Substantia nigra (tissue), 51 donors: ENCODE measurements at places on chromosomes 2 and 18.

DNA sequence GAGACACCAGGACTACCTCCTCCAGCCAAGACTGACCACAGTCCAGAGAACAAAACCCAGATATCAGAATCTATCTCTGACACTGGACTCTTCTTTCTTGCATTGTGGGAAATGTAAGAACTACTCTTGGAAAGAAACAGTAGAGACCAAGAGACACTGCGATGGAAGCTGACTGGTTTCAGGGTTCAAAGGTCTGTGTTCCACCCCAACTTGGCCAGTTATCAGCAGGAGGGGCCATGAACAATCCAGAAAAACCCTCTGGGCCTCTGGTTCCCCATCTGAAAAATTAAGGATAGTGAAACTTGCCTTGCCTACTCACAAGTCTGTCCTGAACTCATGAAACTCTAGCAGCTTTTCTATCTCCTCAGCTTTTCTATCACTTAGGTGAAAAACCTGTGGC, 166.5 kb downstream of the SUCLG1 start:
- DNase-seq: no peak

GRCh38 chr2:78553866-78554647, 471.4 kb upstream of the REG3G start:
- DNase-seq: no peak

GRCh38 chr2:28352610-28353195, 40.0 kb upstream of the FOSL2 start:
- no peak for DNase-seq

DNA sequence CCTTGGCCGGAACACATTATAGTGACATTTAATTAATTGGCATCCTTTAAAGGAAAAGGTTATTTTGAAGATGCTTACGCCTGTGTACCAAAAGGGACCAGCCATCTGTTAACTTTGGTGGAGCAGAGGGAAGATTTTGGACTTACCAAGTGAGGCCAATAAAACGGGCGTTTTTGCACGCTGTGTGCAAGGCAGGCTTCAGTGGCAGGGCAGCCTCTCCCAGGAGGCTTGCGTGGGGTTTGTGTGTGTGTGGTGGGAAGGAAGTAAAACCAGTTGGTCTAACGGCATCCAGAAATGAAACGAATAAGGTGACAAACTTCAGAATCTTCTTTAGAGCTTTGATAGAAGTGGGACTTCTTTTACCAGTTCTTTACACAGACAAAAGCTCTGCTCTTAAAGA, 191.7 kb downstream of the PRKCE start:
- DNase-seq: no peak

- DNase-seq: no peak
Measured at GRCh38 chr2:60028849-60029565, 524.4 kb downstream of the BCL11A start.

DNA sequence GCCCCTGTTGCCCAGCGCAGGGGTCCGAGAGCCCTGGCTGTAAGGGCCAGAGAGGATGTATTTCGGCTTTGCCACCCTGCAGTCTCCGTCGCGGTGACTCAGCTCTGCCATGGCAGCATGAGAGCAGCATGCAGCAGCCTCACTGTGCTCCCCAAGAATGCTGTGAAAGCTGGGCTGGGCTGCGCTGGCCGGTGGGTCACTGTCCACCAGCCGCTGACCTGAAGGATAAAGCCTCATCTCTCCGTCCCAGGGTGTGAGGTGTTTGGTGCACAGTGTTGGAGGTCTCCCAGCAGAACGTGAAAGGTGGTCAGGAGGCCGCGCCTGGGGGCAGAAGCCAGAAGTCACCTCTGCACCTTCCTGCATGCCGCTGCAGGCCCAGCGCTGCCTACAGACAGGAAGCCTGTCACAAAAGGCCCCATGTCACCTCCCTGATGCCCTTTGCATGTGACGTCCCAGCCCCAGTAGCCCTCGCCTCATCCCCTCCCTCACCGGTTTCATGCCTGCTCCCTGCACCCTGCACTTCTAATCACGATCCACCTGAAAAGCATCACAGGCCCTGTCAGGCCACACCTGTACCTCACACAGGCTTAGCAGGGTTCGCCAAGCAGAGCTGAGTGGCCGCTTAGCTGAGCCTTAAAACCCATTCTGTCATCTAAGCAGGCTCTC, 342.1 kb downstream of the EIPR1 start:
- no peak for DNase-seq

- DNase-seq: no peak
Measured at GRCh38 chr2:217387776-217388387, 528.0 kb upstream of the TNP1 start.

- no peak for DNase-seq
Measured at GRCh38 chr2:119423108-119423444, 8.6 kb upstream of the TMEM37 start.

DNA sequence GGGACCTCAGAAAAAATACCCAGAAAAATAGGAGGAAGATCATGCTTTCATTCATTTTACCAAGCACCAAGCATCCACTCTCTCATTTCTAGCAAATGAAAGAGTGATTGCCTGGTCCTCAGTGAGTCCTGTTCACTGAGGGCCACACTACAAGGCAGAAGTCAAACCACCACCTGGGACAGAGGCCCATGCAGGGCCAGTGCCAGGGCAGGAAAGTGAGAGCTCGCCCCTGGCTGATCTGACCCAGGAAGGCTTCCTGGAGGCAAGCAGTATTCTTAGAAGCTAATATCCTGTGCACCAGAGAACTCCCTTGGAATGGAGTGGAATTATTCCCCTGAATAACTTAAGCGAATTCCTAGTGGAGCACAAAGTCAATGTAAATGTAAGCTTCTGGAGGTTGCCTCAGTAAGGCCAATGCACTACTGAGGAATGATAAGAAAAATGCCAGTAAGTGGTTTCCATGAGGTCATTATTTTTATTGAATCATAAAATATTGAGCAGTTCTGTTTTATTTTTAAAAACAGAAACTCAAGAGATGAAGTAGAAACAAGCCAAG, 191.6 kb upstream of the ID2 start:
- no peak for DNase-seq

GRCh38 chr18:61635901-61636528, 256.8 kb downstream of the RNF152 start:
- DNase-seq: no peak

DNA sequence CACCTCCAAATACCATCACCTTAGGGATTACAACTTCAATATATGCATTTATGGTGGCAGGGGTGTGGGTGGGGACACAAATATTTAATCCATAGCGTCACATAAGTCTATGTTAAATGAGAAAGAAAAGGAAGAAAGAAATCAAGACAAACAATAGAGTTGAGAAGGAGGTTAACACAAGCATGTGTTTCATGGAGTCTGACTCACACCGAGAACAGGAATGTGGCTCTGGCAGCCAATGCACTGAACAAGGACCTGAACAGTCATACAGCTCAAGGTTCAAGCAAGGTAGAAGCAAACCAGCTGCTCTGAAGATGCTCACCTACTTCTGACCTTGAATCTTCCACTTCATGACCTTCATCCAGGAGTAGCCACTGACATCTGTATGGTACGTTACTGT, 36.2 kb upstream of the LPIN1 start:
- no peak for DNase-seq

DNA sequence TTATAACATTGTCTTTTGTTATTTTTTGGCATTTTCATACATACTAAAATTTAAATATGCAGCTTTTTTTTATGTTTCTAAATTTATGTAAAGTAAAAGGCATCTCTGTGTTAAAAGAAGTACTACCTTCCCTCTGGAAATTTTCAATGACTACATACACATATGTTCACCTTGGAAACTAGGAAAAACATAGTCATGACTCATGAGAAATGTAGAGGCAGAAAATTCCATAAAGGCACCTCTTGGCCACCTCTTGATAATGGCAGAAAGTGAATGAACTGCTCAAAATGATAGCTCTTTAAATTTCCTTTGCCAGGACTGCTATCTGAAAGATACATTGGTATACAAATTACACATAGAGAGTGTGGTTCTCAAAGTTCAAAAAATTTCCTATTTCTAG, 889.1 kb upstream of the ZEB2 start:
- no peak for DNase-seq

DNA sequence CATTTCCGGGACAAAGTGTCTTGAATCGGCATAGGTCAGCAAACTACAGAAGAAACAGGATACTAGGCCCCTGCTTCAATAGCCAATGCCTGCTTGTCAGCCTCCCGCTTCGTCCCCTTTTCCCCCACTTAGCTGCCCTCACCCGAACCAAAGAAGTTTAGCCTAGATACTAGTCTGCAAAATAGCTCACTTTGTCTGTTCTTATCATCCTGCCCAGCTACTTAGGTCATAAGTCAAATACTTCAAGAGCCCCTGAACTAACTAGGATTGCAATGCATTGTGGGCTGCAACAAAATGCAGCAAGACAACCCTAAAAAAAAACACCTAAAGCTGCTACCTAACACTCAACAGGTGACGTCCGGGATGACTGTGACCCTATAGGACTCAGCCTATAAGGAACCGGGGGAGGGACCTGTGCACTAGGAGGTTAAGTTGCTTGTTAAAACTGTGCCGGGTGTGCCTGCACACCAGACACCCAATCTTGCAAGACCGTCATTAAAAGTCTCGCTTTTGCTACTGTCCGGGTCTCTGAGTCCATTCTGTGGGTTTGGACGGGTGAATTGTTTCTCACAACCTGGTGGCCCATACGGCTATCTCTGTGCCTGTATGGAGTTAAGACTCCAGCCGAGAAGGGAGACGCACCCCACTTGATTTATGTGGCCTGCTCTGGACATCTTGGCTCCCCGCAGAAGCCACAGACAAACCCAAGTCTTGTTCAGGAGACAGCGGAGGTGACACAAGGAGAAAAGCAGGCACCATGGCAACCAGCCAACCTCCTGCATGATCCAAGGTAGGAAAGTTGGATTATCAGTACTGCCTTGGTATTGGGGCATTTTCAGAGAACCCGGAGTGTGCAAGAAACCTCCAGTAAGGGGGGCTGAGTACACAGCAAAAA, 105.9 kb downstream of the HIBCH start:
- DNase-seq: no peak

GRCh38 chr2:13093416-13093991, 376.8 kb downstream of the TRIB2 start:
- no peak for DNase-seq

DNA sequence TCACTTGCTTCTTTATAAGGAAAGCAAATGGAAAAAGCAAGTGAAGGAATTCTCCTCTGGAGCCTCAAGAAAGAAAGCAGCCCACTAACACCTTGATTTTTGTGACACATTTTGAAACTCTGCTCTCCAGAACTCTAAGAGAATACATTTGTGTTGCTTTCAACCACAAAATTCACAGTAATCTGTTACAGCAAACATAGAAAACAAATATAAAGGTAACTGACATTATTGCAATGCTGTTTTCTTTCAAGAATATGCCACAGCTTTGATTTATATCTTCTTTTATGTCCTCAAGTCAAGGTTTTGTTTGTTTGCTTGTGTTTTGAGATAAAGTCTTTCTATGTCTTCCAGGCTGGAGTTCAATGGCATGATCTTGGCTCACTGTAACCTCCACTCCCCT, 103.1 kb upstream of the FIGN start:
- DNase-seq: no peak

DNA sequence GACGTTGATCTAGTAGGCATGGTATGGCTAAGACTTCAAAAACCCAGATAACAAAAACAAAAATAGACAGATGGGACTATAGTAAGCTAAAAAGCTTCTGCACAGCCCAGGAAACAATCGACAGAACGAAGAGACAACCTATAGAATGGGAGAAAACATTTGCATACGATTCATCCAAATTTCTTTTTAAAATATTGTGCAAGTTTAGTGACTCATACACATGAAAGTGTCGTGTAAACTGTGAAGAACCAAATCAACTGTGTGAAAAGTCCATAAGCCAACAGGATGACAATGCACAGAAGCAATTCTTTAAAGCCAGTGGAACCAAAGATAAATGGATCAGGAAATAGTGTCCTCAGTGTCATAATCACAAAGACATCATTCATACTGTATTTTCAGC, 671.1 kb downstream of the RNF144A start:
- no peak for DNase-seq

DNA sequence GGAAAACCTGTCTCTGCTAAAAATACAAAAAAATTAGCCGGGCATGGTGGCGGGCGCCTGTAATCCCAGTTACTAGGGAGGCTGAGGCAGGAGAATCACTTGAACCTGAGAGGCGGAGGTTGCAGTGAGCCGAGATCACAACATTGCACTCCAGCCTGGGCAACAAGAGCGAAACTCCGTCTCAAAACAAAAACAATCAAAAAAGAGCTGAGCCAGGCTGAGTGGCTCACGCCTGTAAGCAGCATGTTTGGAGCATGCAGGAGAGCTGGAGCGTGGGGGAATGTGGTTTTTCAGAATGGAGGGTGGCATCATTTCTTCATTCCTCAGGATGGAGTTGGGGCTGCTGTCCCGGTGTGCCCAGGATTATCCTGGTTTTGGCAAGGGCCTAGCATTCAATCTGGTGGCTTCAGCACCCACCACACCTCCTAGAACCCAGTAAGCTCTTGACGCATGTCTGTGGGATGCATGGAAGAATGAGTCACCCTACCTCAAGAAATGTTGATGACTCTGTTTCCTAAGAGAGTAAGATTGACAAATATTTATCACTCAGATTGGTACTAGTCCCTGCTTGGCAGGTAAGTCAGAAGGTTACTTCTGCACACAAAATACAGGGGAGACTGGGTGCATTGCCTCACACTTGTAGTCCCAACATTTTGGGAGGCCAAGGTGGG, 90.2 kb upstream of the ODC1 start:
- no peak for DNase-seq

GRCh38 chr2:100283724-100284501, 38.4 kb downstream of the LONRF2 start:
- DNase-seq: no peak

DNA sequence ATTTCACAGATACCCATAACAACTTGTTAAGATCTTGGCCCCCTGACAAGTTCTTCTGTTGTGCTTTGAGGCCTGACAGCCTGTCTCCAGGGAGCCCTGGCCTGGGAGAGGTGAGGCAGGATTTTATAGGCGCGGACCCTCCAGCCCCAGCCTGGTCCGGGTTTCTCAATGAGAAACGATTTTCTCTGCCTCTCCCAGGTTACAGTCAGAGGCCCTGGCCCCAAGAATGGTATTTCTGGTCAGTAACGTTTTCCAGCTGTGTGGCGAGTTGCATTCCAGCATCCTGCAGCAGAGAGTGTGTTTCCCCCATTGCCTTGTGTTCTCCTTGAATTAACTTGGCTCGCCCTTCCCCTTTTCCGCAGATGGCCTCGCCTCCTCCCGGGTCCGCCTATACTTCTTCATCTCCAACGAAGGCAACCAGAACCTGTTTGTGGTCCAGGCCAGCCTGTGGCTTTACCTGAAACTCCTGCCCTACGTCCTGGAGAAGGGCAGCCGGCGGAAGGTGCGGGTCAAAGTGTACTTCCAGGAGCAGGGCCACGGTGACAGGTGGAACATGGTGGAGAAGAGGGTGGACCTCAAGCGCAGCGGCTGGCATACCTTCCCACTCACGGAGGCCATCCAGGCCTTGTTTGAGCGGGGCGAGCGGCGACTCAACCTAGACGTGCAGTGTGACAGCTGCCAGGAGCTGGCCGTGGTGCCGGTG, 3.0 kb downstream of the INHBB start:
- DNase-seq: no peak

- DNase-seq: no peak
Measured at GRCh38 chr2:239259603-239260298, 141.1 kb downstream of the HDAC4 start.
